ENCODE measurements at places on chromosomes 3 and 15. TPM values are rescaled to one million over a fixed set of nuclear protein-coding genes. Genes with fewer than 3 reads are reported as not detected.

- no peak for DNase-seq
Measured at GRCh38 chr3:172553526-172554252, 30.5 kb upstream of the TNFSF10 start.

DNA sequence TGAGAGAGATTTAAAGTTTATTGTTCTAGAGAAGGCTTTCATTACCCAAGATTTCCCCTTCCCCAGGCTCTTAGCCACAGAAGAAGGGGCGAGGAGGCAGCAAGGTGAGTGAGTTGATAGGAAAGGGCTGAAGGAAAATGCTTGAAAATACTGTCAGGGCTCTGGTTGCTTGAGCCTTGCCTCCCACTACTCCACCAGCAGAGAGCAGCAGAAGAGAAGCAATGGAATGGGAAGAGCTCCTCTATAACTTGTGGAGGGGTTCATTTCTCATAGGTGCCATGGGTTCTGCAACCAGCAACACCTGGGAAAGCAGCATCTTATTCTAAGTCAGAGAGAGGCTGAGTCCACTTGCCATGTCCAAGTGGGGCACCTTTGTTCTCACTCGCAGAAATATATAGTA lies 184.0 kb upstream of the CNTN6 start:
- no peak for DNase-seq

- no peak for DNase-seq
Measured at GRCh38 chr3:152071924-152072323, 196.8 kb upstream of the MBNL1 start.

- no peak for DNase-seq
Measured at GRCh38 chr3:25744470-25744869, 38.8 kb downstream of the NGLY1 start.

DNA sequence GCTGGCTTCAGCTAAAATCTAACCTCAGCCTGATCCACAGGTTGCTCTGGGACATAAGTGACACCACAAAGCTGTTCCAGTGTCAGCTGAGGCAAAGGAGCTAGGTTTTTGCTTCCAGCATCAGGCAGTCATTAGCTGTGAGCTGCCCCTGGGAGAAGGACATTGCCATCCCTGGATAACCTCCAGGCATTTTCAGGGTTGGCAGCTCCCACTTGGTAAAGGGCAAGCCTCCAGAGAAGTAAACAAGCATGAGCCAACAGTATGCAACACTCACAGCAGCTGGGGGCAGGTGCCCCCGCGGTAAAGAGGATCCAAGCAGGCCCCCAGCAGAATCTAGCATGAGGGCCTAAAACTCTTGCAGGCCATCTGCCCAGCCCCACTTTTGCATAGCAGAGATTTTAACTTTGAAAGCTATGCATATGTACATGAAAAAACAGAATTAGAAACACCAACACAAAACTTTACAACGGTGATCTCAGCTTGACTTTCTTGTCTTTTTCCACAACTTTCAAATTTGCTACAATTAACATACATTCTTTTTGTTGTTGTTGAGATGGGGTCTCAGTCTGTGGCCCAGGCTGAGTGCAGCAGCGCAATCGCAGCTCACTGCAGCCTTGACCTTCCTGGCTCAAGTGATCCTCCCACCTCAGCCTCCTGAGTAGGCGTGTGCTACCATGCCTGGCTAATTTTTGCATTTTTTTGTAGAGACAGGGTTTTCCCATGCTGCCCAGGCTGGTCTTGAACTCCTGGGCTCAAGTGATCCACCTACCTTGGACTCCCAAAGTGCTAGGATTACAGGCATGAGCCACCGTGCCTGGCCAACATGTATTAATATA lies 83.8 kb upstream of the TPM1 start:
- no peak for DNase-seq

TRIM71 gene
- total RNA-seq = not detected
